ENCODE measurements at places on chromosomes 5 and 9.

DNA sequence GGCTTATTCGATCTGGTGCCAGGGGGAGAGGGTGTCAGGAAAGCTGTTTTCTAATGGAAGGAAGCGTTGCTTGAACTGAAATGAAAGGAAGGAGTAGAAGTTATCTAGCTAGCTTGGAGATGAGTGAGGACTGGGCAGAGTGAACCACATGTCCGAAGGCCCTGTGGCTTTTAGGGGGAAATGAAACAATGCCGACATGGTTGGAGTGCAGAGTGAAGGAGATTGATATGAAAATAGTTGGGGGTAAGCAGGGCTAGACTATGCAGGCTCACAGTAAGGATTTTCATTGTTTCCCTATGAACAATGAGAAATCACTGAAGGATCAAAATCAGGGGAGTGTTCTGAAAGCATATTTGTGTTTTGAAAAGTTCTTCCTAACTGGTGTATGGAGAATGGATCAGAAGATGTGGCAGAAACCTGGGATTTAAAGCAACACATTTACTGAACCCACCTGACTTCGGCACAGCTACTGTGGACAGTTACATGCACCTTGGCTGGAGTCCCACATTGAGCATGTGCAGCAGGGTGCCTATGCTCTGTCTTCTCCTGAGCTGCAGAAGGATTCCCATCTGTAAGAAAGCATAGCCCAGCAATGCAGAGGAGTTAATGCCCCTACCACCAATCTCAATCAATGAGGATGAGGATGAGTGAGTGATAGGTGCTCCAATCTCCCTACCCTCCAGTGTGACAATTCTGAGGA is 144.4 kb upstream of the TBCA start:
- DNase-seq = no peak

- no peak for DNase-seq
These were observed 83.1 kb downstream of the TEX10 start for GRCh38 chr9:100269656-100270055.

DNA sequence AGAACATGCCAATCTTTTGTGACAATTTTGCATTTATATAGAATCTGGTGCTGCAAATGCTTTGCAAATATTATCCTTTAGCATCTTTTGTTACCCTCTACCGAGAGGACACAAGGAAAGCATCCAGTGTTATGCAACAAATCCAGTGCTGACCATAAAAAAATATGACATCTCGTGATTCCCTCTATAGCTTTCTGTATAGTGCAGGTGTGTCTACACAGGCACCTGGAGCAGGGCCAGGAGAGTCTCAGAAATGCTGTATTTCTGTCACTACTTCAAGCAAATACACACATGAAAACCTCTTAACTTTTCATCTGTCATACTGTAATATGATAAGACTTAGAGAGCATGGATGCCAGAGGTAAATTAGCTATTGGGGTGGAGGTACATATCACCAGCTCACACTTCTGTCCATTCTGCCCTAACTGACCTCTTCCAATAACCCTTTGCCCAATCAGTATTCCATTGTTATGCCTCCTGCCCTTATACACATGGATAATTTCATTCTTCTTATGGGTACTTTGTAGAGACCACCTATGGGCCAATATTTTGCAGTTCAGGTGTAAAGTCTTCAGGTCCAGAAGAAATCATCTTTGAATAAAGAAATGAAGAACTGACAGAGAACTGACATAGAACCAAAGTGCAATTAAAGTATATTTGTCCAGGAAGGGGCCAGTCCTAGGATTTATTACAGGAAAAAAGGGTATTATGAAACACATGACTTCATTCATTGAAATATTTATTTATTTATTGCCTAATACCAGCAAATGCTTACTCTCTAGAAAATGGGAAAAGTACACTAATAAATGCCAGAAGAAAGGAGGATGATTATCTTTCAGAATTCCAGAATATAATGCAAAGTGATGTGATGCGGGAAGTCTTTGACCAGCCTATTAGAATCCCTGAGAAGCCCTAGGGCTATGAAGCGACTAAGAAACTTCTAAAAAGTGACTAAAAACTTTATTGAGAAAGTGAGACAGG is 106.5 kb downstream of the EPB41L4A start:
- DNase-seq = no peak

- DNase-seq = no peak
These were observed 1417.0 kb upstream of the ACO1 start for GRCh38 chr9:30967476-30967875.

GRCh38 chr5:154966081-154966841 is 25.4 kb downstream of the MRPL22 start:
- DNase-seq = no peak

- no peak for DNase-seq
These were observed 59.7 kb upstream of the TMED7 start for GRCh38 chr5:115685490-115685889.

DNA sequence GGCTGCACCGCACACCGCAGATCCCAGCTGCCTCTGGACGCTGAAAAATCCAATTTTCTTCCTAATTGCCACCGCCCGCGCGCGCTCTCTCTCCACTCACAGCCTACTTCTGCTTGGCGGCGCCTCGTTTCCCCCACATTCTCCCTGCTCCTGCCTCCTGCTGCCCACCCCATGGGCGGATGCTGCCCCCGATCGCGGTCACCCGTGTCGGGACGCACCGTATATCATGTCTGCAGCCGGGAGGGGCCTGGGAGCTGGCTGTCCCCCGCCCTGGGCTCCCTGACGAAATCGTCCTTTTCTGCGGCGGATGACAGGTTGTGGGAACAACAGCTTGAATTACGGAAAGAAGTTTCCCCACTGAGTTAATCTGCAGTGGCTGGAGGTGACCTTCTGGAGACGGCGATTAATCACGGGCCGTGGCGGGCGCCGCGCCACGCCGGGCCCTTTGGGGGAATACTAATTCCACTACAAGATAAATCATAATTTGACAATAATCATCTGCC is 36.3 kb upstream of the PSD2 start:
- DNase-seq = no peak

DNA sequence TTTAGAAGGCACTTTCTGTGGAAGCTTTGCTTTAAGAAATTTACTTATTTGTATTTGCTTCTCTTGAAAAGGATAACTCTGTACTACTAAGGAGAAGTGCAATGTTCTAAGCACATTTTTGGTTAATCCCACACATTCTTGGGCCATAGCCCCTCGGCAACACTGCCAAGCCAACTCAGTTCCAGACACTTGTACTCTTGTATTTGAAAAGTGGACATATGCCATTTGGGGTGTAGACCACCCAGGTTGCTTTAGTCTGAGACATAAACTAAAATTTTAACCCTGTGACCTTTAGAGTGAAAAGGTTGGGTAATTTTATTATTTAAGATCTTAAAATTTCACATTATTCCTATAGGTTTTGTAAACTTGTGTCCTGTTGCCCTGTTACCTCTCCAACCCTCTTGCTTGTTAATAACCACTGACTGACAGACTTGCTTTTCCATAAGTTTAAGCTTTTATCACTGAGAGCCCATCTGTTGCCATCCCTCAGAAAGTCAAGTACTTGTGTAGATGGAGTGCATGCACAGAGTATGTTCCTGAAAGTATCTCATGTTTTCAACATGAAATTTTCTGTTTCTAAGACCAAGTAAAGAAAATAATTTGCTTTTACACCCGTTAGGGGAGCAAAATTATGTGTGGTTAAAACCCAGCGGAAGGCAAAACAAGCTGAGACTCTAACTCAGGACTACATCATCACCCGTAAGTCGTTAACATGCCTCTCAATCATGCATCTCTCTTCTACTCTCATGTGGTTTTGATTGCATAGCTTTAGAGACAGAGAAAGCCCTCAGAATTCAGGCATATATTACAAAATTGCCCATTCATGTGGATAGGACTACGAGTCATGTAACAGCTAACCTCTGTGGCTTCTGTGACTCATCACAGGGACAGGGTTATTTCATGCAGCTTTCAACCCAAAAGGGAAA is 117.3 kb downstream of the GDNF start:
- DNase-seq = no peak

- no peak for DNase-seq
These were observed 27.1 kb upstream of the TEX10 start for GRCh38 chr9:100379862-100380261.

DNA sequence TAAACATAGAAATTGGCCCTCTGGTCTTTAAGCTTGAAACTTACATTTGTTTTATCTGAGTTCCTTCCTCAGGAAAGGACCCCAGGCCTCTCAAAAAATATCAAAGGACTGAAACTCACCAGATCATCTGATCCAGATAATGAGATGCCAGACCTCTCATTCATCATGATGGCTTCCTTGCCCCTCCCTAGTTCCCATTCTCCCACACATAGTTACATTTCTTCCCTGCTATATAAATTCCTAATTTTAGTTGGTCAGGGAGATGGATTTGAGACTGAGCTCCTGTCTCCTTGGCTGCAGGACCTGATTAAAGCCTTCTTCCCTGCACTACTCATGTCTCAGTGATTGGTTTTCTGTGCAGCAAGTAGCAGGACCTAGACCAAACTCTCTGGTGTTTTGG is 119.4 kb upstream of the SPIN1 start:
- no peak for DNase-seq

GRCh38 chr9:75803130-75803529 is 87.3 kb upstream of the PCSK5 start:
- DNase-seq = no peak

DNA sequence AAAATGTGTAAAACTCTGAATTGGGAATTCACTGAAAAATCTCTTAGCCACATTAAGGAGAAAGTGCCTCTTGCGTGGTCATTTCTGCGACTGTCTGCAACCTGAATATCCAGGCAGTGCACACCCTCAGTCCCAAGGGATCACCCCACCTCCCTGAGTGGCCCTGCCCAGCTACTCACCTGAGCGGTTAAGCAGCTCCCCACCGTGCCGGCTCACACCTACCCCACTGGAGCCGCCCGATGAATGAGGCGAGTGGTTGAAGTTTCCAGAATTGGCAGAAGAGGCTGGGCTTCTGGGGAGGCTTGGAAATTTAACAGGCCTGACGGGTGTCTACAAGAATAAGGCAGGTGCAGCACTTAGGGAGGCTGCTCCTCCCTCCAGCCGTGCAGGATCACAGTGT is 25.6 kb downstream of the ANKS6 start:
- no peak for DNase-seq

All from CD4-positive, alpha-beta T cell treated with Interleukin-21 for 1 hour (primary cell).